ENCODE measurements at places on chromosomes 16 and 17.
A peak's percentile ranks its signal among the peaks of the same experiment; 100 is the strongest.

GRCh38 chr17:61494325-61495160 lies 42.3 kb downstream of the TBX4 start:
- DNase-seq: no peak

- DNase-seq: no peak
Observed at GRCh38 chr17:45650561-45650960, 133.6 kb upstream of the CRHR1 start.

DNA sequence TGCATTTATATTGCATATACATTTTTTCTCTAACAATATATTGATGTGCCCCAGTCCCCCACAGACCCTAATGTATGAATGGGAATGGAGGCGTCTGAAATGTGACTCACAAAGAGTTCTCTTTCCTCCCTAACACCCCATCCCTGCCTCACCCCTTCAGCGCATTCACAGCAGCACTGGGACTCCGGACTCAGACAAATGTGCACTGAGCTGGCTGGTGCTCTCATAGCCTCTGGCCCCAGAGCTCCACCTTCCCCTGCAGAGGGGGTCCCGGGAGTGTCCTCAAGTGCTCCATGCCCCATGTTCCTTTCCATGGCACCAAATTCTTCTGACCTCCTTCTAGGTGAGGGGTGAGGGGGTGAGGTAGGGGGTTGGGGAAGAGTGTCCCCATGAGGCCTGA lies 20.6 kb downstream of the NPTX1 start:
- DNase-seq: no peak

- DNase-seq: peak; percentile 76
Observed at GRCh38 chr16:31477220-31478216, 5.4 kb upstream of the SLC5A2 start.

DNA sequence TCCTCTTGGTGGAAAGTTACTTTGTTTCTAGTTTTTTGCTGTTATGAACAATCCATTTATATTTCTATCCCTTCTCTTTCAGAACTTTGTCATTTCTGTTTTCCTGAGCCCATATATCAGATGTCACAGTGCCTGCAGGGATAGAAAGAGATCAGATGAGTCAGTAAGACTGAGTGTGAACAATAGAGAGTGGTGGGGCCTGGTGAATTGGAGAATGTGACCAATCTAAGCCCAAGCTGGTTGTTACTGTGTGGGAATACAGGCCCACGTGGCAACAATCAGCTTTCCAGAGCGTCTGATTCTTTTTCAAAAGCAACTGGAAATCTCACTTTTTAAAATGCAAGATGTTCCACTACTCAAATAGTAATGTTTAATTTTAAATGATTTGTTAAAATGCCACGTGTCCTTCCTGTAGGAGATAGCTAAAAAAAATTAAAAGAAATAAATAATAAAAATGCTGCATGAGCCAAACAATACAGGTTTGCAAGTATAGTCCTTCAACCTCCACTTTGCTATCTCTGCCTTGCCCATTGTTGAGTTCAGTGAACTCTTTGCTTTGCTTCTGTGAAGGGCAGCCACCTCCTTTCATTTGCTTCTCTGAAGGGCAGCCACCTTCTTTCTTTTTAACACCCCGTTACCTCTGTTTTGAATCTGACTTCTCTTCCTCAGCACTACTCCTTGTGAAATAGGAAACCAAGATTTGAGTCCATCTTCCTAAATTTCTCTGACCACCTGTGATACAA lies 9.6 kb downstream of the DCTN5 start:
- no peak for DNase-seq

GRCh38 chr17:44257815-44258760 lies 9.8 kb downstream of the SLC4A1 start:
- no peak for DNase-seq

DNA sequence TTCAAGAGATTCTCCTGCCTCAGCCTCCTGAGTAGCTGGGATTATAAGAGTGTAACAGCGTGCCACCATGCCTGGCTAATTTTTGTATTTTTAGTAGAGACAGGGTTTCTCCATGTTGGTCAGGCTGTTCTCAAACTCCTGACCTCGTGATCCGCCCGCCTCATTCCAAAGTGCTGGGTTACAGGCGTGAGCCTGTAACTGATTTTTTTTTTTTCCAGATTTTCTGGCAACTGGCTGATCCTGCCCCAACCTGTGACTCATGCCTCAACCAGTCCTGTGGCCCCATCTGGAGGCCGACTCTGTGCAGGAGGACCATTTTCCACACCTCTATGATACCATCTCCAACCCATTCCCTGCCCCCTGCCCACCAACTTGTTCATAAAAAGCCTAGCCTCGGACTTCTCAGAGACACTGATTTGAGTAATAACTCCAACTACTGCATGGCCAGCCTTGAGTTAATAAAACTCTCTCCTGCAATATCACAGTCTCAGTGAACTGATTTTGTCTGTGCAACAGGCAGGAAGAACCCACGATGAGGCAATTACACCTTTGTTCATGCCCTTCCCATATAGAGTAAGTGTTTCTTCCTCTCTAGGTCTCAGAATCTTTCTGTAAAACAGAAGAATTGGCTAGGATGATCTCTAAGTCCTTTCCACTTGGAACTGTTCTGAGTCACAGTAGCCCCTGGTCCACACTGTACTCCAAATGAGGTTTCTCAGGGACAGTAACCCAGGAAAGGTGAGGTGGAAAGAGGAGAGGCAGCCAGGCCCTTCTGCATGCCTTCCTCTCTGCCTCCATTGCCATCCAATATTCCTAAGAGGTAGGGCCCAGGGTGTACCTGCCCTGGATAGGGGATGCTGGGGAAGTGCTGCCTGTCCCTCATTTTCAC lies 8.8 kb upstream of the CNOT1 start:
- peak; percentile 69 for DNase-seq

GRCh38 chr17:45722161-45722560 lies 62.0 kb upstream of the CRHR1 start:
- no peak for DNase-seq

- no peak for DNase-seq
Observed at GRCh38 chr17:81980707-81981343, 3.4 kb downstream of the ASPSCR1 start.

- no peak for DNase-seq
Observed at GRCh38 chr16:30379158-30379783, 3.1 kb downstream of the SEPTIN1 start.

DNA sequence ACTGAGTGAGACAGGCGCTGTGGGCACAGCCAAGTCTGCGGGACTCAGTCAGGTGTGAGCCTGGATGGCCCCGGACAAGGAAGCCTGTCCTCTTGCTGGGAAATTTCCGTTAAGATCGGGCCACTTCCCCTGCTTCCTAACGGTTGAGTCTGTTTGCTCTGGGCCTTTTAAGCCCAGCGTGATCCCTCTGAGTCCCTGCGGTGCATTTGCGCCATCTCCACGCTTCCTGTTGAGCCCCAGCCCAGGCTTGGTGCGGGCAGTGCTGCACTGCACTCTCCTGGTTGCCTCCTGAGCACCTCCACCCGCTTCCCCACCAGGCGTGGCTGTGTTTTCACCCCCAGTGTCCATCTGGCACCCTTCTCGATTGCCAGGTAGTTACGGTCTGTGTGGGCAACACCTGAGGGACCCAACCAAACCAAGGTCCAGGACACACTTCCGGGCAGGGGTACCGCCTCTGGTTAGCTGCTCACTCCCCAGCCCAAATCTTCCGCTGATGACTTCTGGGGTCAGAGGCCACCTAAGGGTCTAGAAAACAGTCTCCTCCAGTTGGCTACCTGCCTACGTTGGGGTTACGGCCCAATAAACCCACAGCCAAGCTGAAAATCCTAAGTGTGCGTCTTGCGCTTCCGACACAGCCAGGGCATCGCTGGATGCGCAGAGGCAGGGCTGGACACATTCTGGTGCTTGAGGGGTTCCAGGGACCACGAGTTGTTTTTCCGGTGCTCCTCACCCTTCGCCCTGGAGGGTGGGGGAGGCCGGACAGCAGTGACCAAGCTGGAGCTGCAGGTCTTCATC lies 1.4 kb upstream of the SLC25A10 start:
- DNase-seq: no peak

GRCh38 chr16:80599466-80599865 lies 58.7 kb downstream of the DYNLRB2 start:
- DNase-seq: no peak

GRCh38 chr16:85798283-85798776 lies 1.0 kb downstream of the EMC8 start:
- DNase-seq: peak; percentile 7

DNA sequence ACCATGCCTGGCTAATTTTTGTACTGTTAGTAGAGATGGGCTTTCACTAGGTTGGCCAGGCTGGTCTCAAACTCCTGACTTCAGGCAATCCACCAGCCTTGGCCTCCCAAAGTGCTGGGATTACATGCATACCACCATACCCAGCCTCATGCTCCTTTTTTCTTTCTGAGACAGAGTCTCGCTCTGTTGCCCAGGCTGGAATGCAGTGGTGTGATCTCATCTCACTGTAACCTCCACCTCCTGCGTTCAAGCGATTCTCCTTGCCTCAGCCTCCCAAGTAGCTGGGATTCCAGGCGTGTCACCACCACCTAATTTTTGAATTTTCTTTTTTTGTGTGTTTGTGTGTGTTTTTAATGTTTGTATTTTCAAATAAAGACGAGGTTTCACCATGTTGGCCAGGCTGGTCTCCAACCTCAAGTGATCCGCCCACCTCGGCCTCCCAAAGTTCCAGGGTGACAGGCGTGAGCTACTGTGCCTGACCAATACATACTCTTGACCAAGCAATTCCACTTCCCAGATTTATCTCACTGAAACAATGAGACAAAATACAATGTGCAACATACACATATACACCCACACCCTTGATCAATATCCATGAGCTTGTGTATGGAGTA lies 5.0 kb downstream of the GRB2 start:
- peak; percentile 34 for DNase-seq

DNA sequence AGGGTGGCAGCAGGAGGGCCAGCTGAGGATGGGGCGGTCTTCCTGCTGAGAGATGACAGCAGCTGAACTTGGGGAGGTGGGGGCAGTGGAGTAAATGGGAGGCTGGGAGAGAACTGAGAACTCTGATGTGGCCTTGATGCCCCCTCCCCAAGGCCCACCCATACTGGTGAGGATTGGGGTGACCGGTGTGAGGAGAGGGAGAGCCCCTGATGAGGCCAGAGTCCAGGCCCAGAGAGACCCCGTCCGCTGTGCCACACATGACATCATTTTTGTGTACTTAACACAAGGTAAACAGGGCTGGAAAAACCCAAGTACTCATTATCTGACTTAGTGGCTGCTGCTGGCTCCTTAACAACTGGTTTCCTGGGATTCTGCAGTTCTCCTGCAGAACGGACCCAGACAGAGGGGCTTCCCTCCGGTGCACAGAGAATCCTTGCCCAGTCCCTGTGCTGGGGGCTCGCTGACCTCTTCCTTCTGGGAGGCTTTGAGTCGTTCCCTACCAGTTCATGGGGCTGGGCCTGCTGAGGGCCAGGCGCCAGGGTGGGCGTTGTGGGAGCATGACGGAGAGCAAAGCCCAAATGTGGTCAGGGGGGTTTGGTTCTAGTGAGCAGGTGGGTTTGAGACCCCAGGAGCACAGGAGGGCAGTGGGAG lies 207.6 kb downstream of the RAB11FIP4 start:
- DNase-seq: no peak

DNA sequence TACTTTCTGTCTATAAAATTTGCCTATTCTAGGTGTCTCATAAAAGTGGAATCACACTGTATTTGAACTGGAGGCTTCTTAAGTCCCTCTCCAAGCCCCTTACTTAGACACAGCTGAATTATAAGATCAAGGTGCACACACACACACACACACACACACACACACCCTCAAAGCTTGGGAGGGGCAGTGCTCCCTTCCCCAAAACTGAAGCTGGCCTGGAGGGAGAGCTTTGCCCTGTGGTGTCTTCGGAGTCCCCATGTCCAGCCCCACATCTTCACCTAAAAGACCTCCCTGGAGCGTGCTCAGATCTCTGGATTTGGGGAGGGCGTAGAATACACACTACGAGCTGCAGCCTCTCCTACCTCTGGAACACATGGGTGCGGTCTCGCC lies 828 bp downstream of the EMP2 start:
- DNase-seq: no peak

DNA sequence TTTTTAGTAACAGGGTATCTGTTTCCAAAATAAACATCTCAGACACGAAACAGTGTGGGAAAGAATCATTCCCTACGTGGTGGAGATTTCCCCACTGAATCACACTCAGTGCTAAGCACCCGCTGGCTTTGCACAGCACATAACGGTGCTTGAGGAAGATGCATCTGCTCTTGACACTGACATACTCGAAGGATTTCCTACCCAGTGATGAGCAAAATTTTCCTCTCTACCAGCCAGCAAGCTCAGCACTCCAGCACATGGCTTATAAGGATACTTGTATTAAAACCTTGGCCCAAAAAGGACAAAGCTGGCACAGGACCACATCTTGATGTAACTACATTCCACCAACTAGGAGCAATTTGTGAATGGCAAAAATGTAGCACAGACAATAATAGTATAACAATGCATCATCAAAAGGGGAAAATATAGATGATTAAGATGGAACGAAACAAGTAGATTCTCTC lies 59.0 kb downstream of the ANKFY1 start:
- no peak for DNase-seq

- no peak for DNase-seq
Observed at GRCh38 chr17:48751172-48751571, 22.6 kb upstream of the HOXB13 start.

- peak; percentile 77 for DNase-seq
Observed at GRCh38 chr16:27867122-27868110, 196.1 kb downstream of the GSG1L start.

DNA sequence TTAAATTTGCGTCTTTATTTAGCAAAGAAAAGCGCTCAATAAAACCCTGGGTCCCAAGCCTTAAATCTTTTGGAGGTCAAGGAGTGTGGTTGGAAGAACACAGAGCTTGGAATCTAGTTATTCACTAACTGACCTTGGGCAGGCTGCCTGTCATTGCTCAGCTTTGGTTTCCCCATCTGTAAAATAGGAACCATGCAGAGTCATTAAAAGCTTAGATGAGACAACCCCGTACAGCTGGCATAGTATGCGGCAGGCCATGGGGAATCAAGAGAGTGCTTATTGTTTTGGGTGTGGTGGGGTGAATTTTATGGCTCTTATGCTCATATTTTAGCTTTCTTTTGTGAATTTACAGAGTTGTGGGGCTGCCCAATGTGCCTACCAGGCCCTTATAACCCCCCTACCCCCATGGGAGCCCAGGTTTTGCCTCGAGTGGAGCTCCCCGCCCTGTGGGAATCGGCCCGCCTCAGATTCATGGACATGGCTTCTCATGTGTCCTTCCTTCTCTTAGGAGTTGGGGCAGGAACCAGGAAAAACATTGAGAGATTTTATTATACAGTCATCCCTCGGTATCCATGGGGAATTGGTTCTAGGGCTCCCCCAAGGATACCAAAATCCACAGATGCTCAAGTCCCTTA lies 113.5 kb downstream of the CLEC16A start:
- DNase-seq: no peak

DNA sequence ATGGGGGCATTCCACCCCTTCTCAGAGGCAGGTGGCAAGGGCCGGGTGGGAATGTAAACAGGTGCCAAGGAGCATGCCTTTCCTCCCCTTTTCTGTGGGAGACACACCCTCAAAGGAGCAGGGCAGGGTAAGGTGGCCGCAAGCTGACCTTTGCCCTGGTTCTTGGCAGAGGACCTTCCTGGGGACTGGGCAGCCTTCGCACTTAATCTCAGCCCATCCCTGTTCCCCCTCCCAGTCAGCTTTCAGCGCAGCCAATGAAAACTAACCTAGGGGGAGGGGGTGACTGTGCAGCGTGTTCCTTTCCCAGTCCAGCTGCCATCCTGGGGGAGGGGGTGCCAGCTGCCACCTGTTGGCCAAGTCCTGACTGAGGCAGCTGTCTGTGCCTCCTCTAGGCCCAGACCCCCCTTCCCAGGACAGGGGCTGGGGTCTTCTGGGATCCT lies 2.8 kb downstream of the TRAF4 start:
- peak; percentile 93 for DNase-seq

All from Caki2 (cell line).